ENCODE measurements at places on chromosomes 6 and 20.

- DNase-seq: no peak
Observed at GRCh38 chr6:107128175-107128574, 12.9 kb upstream of the BEND3 start.

DNA sequence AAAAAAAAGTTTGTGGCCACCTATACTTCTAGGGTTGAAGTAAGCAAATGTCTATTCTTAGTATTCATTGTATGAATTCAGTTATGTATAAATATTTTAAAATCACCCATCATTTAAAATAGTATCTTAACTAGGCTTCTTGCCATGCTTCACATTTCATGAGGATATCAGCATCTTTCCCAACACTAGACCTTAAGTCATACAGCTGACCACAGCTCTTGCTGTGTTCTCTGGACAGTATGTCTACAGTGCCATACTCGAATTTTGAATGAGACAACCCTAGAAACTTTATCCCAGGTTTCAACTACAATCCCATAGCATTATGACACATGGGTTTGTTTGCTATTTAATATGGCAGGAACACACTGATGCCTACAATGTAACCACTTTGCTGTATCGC lies 5.2 kb downstream of the TXNDC5 start:
- DNase-seq: no peak

DNA sequence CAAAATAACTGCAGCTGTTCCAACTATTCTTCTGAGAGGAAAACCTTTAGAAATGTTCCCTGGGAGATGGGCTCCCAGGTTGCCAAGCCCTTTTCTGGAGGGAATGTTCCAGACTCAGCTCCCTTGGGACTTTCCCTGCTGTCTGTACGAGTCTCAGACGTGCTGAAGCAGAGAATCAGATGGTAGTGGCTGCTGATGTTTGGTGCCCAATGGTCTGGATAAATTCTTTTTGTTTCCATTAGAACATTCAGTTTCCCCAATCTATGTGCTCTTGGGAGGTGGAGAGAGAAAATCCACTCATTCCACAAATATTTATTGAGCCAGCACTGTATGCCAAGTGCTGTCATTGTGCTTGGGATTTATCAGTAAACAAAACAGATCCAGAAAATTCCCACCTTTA lies 40.0 kb downstream of the SNHG17 start:
- DNase-seq: no peak

DNA sequence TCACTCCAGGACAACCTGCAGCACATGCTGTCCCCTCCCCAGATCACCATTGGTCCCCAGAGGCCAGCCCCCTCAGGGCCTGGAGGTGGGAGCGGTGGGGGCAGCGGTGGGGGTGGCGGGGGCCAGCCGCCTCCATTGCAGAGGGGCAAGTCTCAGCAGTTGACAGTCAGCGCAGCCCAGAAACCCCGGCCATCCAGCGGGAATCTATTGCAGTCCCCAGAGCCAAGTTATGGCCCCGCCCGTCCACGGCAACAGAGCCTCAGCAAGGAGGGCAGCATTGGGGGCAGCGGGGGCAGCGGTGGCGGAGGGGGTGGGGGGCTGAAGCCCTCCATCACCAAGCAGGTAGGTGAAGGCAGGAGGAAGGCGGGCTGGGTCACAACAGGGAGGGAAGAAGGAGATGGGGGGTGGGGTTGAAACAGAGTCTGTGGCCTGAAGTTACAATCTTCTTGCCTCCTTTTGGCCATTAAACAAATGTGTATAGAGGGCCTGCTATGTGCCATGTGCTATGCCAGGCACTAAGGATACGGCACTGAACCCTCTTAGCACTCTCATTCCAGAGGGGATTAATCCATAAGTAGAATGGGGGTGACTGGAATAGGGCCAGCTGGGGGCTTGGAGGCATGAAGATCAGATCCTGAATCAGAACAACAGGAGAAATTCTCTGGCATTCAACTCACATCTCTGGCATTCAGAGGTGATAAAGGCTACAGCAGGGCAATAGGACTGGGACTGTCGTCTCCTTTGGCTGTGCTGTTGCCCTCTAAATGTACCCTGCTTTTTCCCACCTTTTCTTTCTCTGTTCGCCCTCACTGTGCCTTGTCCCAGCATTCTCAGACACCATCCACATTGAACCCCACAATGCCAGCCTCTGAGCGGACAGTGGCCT lies 10.5 kb upstream of the ZBTB9 start:
- no peak for DNase-seq

- no peak for DNase-seq
Observed at GRCh38 chr6:160393891-160394653, 45.9 kb downstream of the SLC22A3 start.

DNA sequence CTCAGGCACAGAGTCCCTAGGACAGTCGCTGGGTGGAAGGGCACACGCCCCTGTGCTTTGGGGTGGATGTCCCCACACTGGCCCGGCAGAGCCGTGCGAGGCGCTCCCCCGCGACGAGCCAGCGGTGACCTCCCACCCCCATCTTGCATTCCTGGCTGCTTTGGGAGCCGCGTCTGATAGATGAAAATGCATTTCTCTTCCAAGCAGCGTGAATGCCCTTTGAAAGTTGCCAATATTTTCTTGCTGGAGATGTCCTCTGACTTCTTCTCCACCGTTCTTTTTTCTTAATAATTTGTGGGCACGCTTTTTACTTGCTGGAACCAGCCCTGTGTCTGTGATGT lies 29.9 kb downstream of the COL20A1 start:
- DNase-seq: no peak

GRCh38 chr6:37381579-37381978 lies 27.8 kb downstream of the RNF8 start:
- DNase-seq: peak; percentile 73

DNA sequence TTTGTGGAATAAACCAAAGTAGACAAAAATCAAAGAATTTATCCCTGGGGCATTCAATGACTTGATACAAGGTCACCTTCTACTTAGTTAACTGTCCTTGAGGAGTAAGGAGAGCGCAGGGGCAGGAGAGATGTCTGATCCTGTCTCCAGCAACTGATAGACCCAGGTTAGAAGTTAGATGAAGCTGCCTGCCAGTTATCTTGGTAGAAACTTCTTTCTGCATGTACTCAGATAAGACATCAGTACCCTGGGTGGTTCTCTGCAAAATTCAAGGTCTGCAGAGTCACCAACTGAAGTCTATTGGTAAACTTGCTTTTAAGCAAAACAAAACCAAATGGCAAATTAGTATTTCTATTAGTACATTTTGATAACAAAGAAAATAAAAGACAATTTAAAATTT lies 2.7 kb downstream of the SGK1 start:
- DNase-seq: no peak

DNA sequence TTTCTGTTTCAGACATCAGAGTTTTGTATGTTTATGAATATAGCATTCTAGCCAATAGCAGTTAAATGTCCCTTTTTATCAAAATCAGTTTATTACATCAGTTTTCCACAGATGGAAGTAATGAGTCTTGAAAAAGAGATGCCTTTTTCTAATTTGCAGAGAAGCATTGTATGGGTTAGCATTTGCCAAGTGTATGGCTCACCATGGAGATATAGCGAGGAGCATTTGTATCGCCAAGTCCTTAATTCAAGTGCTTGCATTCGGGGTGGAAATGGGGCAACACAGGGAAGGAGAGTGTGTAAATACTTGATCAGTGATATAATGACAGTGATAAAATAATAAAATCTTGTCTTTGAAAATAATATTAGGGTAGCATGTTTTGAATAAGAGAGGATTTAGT lies 42.9 kb downstream of the TXLNB start:
- no peak for DNase-seq

GRCh38 chr6:128208851-128209580 lies 308.2 kb upstream of the THEMIS start:
- no peak for DNase-seq

- DNase-seq: no peak
Observed at GRCh38 chr6:29853245-29853644, 25.6 kb downstream of the HLA-G start.

- no peak for DNase-seq
Observed at GRCh38 chr20:53448426-53448825, 145.2 kb downstream of the ZNF217 start.

GRCh38 chr6:7249391-7249790 lies 63.6 kb downstream of the SSR1 start:
- no peak for DNase-seq

- no peak for DNase-seq
Observed at GRCh38 chr20:49627329-49627761, 59.4 kb upstream of the PTGIS start.
